Dermis microvascular lymphatic vessel endothelial cell (primary cell): ENCODE measurements at places on chromosomes 5 and 9. TPM values are rescaled to one million over a fixed set of nuclear protein-coding genes. Genes with fewer than 3 reads are reported as not detected.

DNA sequence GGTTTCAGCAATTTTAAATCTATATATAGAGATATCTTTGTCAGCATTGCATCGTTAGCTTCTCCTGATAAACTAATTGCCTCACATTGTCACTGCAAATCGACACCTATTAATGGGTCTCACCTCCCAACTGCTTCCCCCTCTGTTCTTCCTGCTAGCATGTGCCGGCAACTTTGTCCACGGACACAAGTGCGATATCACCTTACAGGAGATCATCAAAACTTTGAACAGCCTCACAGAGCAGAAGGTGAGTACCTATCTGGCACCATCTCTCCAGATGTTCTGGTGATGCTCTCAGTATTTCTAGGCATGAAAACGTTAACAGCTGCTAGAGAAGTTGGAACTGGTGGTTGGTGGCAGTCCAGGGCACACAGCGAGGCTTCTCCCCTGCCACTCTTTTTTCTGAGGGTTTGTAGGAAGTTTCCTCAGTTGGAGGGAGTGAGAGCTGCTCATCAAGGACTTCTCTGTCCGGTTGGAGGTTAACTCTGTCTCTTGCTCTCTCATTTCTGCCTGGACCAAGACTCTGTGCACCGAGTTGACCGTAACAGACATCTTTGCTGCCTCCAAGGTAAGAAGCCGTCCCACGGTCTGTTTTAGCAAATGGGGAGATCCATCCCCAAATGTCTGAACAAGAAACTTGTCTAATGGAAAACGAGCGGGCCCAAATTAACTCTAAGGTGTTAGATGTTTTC lies at the start of gene IL4:
TSS of gene IL4 (plus strand) at position 51 of the 692 bp plus-strand sequence. CDS start at position 113, 62 bp downstream.
- DNase-seq: no peak

- no peak for DNase-seq
Observed at GRCh38 chr5:180807654-180808414, 5.2 kb upstream of the MGAT1 start.

DNA sequence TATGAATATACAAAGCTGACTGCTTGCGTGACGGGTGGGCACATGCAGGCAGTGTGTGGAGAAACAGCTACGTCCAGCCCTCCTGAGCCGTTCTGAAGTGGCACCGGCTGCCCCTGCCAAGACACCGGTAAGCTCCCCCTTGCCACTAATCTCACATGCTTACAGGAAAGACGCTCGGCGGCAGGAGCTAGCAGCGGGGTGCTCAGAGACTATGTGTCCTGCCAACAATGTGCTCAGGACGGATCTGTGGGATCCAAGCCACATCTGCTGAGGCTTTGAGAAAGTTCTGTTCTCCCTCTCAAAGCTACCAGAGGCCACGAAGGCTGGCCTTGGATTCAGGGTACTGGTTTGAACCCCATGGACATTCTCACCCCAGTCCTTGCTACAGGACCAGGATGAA lies 157.2 kb upstream of the PHYKPL start:
- DNase-seq: no peak

DNA sequence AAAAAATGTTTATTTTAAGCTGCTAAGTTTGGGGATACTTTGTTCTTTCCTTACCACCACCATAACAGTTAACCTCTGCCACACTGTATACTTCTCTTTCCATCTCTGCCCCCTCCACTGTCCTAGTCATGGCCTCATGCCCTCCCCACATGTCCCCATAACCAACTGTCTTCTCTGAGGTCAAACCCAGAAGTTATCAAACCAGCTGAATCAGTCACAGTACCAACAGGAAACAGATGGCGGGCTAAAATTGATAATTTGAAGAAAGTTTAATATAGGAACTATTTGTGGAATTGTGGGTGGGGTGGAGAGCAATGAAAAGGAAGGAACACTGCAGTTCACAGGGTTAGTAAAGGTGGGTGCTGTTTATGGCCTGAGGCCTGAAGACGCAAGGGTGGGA lies 5.7 kb upstream of the DCTN4 start:
- no peak for DNase-seq

DNA sequence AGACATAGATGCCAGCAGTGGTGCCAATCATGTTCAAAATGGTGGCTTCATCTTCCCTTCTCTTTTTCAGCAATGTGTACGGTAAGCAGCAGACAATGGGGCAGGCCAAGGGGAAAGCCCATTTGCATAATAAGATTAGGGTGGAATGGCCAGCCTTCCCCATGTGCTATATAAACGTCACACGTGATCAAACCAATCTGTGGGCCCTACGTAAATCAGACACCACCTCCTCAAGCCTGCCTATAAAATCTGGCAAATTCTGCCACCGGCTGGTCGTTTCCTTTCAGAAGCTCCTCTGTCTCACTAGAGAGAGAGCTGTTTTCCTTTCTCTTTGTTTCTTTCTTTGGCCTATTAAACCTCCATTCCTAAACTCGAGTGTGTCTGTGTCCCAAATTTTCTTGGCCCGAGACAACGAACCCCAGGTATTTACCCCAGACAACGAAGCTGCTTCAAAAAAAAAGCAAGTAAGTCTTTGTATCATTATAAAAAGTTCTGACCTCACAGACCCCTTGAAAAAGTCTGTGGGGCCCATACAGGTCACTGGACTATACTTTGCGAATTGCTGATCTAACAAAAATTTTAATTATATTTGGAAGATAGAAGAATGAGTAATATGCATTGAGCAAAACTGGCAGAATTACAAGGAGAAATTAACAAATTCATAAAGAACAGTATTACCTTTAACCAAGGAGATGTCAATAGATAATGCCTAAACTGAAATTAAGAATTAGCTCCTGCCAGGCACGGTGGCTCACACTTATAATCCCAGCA lies 15.2 kb downstream of the ZBTB5 start:
- no peak for DNase-seq

GRCh38 chr9:12818431-12819000 lies 43.7 kb downstream of the LURAP1L start:
- DNase-seq: no peak

DNA sequence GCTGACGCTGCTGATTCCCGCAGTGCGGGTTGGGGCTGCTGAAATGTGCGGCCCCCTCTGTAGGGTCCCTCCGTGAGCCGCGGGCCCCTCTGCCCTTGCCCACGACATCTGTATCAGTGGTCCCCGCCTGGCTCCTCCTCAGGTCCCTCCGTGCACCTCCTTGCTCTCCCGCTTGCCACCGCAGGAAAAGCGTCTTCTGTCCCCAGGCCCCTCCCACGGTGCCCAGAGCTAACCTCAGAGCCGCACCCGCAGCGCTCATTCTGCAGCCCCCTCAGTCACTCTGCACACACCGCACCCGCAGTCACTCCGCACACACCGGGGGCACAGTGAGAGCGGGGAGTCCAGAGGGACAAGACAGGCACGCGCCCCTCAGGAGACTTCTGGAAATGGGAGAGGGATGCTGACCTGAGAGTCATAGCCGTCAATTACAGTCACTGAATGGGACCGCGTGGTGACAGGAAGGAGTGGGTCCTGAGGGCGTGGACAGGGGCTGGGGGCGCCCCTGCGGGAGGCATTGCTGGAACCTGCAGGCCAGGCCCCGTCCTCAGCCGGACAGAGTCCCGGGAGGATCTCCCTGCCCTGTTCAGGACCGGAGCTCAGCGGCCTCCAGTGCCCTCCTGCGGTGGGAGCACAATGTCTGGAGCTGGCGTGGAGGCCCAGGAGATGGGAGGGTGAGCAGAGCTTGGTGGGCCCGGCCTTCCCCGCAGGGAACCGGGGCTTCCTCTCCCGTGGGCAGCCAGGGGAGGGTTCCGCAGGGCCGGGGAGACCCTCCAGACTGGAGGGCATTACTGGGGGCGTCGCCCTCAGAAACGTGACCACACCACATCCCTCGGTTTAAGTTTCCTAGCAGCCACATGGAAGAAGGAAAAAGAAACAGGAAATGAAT lies 66.1 kb upstream of the CTSL start:
- DNase-seq: no peak

GRCh38 chr9:126329476-126330275 lies 3.0 kb downstream of the MVB12B start:
- no peak for DNase-seq

- no peak for DNase-seq
Observed at GRCh38 chr9:112341730-112342129, 8.3 kb upstream of the PTBP3 start.

Gene PCDHGA8
- 0.64 and 1.1 TPM in 2 replicates for total RNA-seq

DNA sequence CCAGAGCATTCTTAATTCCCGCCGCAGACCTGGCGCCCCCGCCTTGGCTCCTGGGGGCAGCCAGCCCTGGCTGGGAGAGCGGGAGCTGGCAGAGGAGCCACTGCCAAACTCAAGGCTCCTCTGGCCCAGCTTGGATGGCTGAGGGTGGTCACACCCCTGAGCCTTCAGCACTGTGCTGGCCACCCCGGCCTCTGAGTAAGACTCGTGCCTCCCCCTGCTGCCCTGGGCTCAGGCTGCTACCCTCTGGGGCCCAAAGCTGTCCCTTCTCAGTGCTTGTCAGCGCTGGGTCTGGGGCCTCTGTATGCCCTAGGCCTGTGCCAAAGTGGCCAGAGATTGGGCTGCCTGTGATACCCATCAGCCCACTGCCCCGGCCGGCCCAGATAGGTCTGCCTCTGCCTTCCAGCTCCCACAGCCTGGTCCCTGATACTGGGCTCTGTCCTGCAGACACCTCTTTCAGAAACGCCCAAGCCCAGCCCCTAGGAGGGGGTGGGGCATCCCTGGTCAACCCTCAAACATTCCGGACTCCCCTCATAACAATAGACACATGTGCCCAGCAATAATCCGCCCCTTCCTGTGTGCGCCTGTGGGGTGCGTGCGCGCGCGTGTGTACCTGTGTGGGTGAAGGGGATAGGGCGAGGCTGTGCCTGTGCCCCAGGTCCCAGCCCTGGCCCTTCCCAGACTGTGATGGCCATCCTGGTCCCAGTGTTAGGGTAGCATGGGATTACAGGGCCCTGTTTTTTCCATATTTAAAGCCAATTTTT lies 4.4 kb upstream of the PRR7 start:
- no peak for DNase-seq

GRCh38 chr5:111706345-111706744 lies 50.6 kb downstream of the NREP start:
- no peak for DNase-seq

Gene ABO
- total RNA-seq: 0.39 and 0.63 TPM in 2 replicates

DNA sequence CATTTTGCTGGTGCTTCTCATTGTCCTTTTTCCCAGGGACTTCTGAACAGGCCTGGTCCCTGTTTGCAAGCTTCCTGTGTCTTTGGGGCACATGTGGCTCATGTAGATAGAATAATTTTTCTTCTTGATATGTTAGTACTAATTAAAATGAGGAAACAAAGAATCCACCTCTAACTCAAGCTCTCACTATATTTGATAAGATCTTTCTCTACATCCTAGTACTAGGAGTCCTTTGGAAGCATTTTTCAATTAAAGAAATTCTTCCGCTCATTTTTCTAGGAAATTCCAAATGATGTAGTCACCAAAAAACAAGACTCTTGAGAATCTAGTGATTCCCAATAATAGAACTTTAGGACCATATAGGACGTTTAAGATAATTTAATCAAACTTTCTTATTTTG lies 165.3 kb downstream of the SEC61B start:
- no peak for DNase-seq

Gene IL13
- total RNA-seq: not detected in 2 replicates

DNA sequence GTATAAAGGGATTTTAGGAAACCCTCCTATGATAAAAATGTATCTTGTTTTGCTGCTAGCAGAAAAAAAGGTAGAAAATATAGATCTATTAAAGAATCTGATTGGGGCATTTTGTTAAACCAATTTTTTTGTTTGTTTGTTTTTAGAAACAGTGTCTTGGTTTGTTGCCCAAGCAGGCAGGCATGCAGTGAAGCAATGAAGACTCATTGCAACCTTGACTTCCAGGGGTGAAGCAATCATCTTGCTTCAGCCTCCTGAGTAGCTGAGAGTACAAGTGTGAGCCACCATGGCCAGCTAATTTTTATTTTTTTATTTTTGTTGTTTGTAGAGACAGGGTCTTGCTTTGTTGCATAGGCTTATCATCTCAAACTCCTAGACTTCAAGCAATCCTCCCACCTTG lies 755.8 kb upstream of the EDIL3 start:
- no peak for DNase-seq

GRCh38 chr9:107548298-107549142 lies 59.0 kb upstream of the KLF4 start:
- DNase-seq: peak; percentile 68

Gene SAXO1
- not detected in 2 replicates for total RNA-seq

Gene PTPRD
- total RNA-seq: 0.89 and 1.8 TPM in 2 replicates

DNA sequence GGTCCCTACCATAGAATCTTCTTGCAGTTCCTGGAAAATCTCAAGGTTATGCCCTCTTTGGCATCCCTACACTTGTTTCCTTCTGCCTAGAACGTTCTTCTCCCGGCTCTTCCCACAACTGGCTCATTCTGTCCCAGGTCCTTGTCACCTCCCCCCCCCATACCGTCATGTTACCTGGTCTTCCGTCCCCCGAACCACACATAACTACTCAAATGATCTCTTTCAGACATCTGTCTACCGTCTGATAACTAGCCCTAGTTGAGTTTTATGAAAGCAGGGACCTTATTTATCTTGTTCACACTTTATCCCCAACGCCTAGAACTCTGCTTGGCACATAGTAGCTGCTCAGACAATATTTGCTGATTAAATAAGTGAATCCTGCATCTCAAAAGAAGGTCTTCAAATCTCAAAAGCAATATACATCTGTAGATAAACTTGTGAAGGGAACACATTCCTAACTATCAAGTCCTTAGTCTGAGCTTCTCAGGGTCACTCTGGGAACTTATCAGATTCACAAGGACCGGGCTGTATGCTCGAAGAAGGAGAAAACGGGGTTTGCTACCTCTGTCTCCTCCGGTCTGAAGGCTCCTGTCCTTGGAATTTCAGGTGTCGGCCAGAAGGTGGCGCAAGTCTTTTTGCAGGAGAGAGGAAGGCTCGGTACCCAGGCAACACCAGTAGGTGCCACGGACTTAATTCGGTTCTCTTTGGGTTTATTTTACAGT lies 30.0 kb downstream of the LCP2 start:
- peak; percentile 48 for DNase-seq

DNA sequence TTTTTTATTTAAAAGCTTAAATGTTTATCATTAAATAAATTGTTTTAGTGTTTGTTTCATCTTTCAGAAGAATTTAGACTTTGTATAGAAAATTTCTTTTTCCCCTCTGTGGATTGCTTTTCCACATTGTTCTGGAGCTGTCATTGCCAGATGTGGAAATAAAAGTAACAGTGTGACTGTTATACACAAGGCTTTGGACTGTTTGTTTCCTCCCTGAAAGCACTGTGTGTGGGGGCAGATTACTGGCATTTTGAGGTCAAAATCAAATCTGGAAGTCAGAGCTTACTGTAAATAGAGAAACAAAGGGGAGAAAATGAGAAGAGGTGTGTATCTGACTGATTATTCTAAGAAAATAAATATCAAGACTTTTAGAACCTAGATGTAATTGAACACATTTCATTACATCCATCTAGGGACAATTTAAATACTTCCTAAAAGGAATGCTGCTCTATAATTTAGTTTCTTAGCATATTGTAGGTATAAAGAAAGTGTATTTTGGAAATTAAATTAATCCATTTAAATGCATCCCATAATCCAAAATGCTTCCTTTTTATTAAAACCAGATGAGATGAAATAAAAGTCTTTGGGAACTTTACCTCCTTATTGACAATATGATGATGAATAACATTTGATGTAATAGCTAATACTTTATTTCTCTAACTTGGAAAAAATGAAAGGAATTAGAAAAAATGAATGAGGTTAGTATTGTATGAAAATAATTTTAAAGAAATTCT lies 51.9 kb downstream of the ERCC6L2 start:
- no peak for DNase-seq
